Metanephros (tissue), 2 donors: ENCODE measurements at places on chromosomes 4 and X. TPM values are rescaled to one million over a fixed set of nuclear protein-coding genes. Genes with fewer than 3 reads are reported as not detected.

The HUWE1 gene
- 137 TPM for total RNA-seq

The TRIM61 gene
- 1.2 TPM for total RNA-seq

The C1QTNF7 gene
- 19.2 TPM for total RNA-seq

The VCX2 gene
- total RNA-seq: not detected

The NAA10 gene
- total RNA-seq: 47.4 TPM

The VSIG1 gene
- total RNA-seq: 0.64 TPM

The TLR8 gene
- total RNA-seq: 1.8 TPM

The PQBP1 gene
- total RNA-seq: 36.7 TPM

The FMR1NB gene
- total RNA-seq: not detected

The PNMA6A gene
- 6.7 TPM for total RNA-seq

The NOX1 gene
- total RNA-seq: not detected

The ANXA3 gene
- 47.5 TPM for total RNA-seq

The BEX1 gene
- total RNA-seq: 14.8 TPM

The VSIG4 gene
- total RNA-seq: 14.5 TPM

The ASMT gene
- total RNA-seq: not detected

The FAM47A gene
- total RNA-seq: not detected

The CDS1 gene
- total RNA-seq: 15.6 TPM

The PCDH7 gene
- 42.0 TPM for total RNA-seq

The PHOX2B gene
- 0.12 TPM for total RNA-seq

The GPR50 gene
- total RNA-seq: not detected

The IL1RAPL1 gene
- total RNA-seq: 11.2 TPM

The PABPC5 gene
- total RNA-seq: 5.2 TPM

The ABCG2 gene
- total RNA-seq: 11.2 TPM

The DGKK gene
- total RNA-seq: 3.2 TPM

The GAGE12E gene
- not detected for total RNA-seq

The HSD17B13 gene
- total RNA-seq: 0.12 TPM

The GAGE12H gene
- total RNA-seq: not detected

The SPANXN4 gene
- not detected for total RNA-seq

The EXOC1L gene
- total RNA-seq: not detected

The TRAM1L1 gene
- total RNA-seq: 9.9 TPM

The FABP2 gene
- total RNA-seq: not detected

The MAGEA1 gene
- not detected for total RNA-seq

The XAGE1A gene
- total RNA-seq: not detected

The PDZD4 gene
- total RNA-seq: 10.6 TPM

The MTHFD2L gene
- total RNA-seq: 25.3 TPM

The ITGB1BP2 gene
- total RNA-seq: 16.9 TPM

The CHRDL1 gene
- 7.2 TPM for total RNA-seq

The EMD gene
- total RNA-seq: 61.3 TPM

The LEF1 gene
- 37.3 TPM for total RNA-seq

The LDB2 gene
- 225 TPM for total RNA-seq

The ETDA gene
- not detected for total RNA-seq

The CSAG2 gene
- total RNA-seq: not detected

The LINC00632 gene
- total RNA-seq: 33.0 TPM

The SYNPO2 gene
- total RNA-seq: 29.0 TPM

The TLR6 gene
- total RNA-seq: 1.5 TPM

The PGAM4 gene
- total RNA-seq: not detected

The XAGE2 gene
- total RNA-seq: not detected

The NAP1L3 gene
- total RNA-seq: 6.4 TPM

The AMOT gene
- total RNA-seq: 43.3 TPM

The ZAR1 gene
- not detected for total RNA-seq

The CTAG2 gene
- total RNA-seq: not detected

The CISD2 gene
- total RNA-seq: 33.5 TPM

The ADGRG4 gene
- not detected for total RNA-seq

The TFE3 gene
- 27.9 TPM for total RNA-seq

The BTK gene
- total RNA-seq: 6.0 TPM

The PRDX4 gene
- total RNA-seq: 68.5 TPM
